Activated naive CD8-positive, alpha-beta T cell treated with anti-CD3 and anti-CD28 coated beads, Interleukin-2, amount 10 ng/mL, durations not matched to agents 7 days and 5 days (primary cell): ENCODE measurements at places on chromosomes 11 and 22. TPM values are rescaled to one million over a fixed set of nuclear protein-coding genes. Genes with fewer than 3 reads are reported as not detected.

DNA sequence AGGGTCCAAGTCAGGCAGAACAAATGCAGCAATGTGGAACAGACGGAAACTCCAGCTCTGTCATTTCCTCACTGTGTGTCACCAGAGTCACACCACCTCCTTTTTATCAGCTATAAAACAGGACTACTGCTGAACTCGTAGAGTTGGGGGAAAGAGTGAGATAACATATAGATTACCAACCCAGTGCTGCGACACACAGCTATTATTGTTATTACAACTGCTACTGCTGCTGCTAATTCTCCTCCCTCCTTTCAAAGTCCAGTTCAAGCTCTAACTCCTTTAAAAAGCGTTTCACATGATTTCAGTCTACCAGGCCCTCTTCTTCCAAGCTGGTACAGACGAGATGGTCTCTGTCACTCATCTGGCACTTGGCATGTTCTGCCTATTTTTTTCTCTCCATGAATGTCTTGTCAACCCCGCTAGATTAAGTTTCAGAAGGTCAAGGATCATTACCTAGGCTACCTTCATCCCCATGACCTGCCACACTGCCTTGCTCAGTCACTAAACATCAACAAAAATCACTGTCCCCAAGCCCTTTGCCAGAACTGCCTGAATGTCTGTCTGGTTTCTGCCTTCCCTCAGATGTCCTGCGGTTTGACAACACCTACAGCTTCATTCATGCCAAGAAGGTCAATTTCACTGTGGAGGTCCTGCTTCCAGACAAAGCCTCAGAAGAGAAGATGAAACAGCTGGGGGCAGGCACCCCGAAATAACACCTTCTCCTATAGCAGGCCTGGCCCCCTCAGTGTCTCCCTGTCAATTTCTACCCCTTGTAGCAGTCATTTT is 3.7 kb upstream of the MTFP1 start:
- no peak for DNase-seq

DNA sequence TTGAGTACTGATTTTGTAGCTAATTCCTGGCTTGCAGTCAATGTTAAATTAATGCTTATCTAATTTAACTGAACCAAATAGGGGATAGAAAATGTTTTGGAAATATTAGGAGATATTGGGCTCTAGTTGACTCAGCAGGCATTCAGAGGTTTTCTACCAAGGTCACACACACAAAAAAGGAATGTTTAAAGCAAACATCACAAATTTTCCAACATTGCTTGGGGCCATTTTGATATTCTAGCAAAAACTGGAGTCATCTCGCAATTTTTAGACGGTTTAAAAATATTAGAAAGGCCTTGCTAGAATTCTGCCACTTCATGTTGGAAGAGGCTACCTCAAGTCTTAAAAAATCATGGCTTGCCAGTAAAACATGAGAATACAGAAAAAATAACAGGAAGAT is 2082.1 kb upstream of the RAG2 start:
- no peak for DNase-seq

The SPON1 gene
- 3.9 TPM for total RNA-seq

- DNase-seq, result no peak
Measured at GRCh38 chr11:119218141-119218878, 12.2 kb downstream of the CBL start.

The GLB1L3 gene
- 6.1 TPM for total RNA-seq

DNA sequence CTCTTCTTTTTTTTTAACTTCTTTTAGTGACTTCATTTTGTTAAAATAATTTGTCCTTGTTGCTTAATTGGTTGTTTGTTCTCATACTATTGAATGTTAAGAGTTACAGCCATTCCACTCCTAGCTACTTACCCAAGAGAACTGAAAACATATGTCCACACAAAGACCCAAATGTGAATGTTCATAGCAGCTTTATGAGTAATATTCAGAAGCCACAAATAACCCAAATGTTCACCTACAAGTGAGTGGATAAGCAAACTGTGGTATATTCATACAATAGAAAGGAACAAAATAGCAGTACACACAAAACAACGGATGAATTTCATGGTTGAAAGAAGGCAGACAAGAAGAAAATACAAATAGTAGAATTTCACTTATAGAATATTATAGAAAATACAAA is 1.4 kb upstream of the OR4D11 start:
- DNase-seq, result no peak
